Activated T-helper 1 cell treated with anti-CD3 and anti-CD28 coated beads, Interleukin-12 subunit alpha, Interleukin-12 subunit beta, Interleukin-2, Interleukin-4 antibody, amounts not matched to agents 30 ng/mL and 10 ng/mL and 1 ng/mL, durations not matched to agents 14 hours and 24 hours and 36 hours (primary cell): ENCODE measurements at places on chromosomes 5 and 9.

DNA sequence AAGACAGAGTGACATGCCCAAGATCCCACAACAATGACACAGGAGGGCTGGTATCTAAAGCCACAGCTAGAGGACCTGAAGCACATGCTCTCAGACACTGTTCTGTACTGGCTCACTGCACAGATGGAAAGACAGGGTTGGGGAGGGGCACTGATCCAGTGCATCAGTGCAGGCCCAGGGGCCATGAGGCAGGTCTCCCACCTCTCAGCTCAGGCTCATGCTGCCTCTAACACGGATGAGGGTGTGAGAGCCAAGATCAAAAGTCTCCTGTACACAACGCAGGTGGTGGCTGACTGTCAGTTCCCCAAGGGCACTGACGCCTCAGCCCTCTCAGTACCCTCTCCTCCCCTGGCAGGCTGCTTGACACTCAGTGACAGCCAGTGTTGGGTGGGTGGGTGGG lies 10.9 kb downstream of the RAPGEF1 start:
- H3K27ac ChIP-seq, result peak overlapping the region; percentile 99
- no peak for DNase-seq
- peaks cover 87% of the 10 kb centered on the region for H3K4me1 ChIP-seq

DNA sequence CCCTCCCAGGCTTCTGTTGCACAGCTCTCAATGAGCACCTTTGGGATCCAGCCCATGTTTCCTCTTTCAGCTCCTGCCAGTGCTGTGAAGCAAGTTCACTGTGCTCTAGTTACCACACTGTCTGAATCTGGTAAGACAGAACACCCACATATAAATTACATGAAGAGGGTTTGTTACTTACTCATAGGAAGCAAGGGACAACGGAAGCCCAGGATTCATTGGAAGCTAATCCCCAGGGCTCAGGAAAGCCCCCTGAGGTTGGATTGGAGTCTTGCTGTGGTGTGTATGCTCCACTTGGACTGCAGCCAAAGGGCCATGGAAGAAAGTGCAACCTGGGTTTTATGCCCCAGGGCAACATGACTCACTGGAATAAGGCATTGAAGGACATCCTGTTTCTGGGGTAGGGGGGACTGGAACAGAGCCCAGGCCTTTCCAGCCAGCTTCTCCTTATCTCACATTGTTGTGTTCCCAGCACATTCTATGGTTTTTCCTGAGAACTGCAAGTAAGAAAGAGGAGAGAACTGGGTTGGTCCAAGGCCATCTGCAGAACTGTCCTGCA lies 15.6 kb upstream of the CLK4 start:
- H3K4me1 ChIP-seq, result no peaks in the 10 kb centered on the region
- H3K27me3 ChIP-seq, result no peaks in the 10 kb centered on the region
- H3K36me3 ChIP-seq, result no peaks in the 10 kb centered on the region
- H3K27ac ChIP-seq, result no peak overlapping the region
- DNase-seq, result no peak

DNA sequence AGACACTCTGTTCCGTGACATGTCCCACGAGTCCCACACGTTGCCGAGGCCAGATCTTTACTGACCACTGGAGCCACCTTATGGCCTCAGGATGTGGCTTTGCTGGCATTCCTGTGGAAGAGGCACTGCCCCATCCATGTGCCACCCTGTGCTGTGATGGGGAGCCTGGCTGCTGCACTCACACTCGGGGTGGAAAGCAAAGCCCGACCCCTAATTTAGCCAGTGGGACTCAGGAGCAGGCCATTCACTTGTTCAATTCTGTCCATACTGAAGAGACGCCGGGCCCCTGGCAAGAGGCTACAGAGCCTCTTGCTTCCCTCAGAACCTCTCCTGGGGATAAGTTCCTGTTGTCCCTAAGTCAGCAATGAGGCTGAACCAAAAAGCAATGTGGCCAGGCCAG lies 18.6 kb upstream of the CEP72 start:
- no peak overlapping the region for H3K4me3 ChIP-seq
- no peak for DNase-seq
- H3K27ac ChIP-seq, result no peak overlapping the region

DNA sequence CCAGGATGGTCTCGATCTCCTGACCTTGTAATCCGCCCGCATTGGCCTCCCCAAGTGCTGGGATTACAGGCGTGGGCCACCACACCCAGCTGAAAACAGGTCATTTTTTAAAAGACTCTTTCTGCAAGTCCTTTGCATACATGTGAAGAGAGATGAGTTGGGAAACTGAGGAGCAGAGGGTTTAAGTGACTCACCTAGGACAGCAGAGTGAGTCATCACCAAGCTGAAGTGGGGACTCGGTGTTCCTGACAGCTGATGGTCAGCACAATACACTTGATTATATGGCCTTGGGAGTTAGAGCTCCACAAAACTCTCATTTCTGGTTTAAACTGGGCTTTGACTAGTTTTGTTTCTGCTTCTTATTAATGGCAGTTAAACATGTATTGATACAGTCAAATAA lies 38.1 kb upstream of the SSBP2 start:
- H3K4me3 ChIP-seq, result no peak overlapping the region
- DNase-seq, result no peak
- no peak overlapping the region for H3K27ac ChIP-seq
- no peaks in the 10 kb centered on the region for H3K4me1 ChIP-seq

DNA sequence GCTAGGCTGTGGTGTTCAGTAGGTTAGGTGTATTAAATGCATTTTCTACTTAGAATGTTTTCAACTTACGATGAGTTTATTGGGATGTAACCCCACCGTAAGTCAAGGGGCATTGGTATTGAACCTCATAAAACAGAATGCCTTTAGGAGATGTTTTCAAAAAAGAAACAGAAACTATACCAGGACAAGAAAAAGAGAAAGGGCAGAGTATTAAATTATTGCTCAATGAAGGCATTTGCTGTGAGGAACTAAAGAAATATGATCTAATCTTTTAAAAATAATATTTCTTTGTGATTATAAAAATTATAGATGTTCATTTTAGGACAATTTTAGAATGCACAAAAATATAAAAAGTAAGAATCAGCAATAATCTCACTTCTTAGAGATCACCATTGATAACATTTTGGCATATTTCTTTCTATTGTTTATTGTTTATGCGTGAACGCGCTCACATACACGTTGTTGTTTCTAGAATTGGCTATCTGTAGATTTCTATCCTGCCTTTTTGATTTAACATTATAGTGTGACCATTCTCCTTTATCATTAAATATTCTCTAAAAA lies 8.0 kb downstream of the GALNT12 start:
- no peak overlapping the region for H3K27ac ChIP-seq
- peaks cover 9% of the 10 kb centered on the region for H3K27me3 ChIP-seq

- no peaks in the 10 kb centered on the region for H3K27me3 ChIP-seq
- no peak overlapping the region for H3K4me3 ChIP-seq
- no peak for DNase-seq
- no peak overlapping the region for H3K27ac ChIP-seq
Measured at GRCh38 chr9:71518045-71518827, 250.1 kb downstream of the CEMIP2 start.

DNA sequence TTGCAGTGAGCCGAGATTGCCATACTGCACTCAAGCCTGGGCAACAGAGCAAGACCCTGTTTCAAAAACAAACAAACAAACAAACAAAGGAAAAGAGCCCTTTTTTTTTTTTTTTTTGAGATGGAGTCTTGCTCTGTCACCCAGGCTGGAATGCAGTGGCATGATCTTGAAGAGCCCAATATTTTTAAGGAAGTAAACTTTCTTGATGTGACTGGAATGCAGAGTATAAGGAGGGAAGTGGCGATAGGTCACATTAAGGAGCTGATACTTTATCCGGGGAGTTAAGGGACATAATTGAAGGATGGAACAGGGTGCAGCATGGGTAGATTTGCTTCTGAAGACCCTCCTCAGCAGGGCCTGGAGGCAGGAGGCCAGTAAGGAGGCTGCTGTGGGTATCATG lies 13.0 kb downstream of the NAIF1 start:
- no peak for DNase-seq
- H3K4me3 ChIP-seq, result no peak overlapping the region
- H3K27me3 ChIP-seq, result peaks cover 5% of the 10 kb centered on the region
- H3K36me3 ChIP-seq, result no peaks in the 10 kb centered on the region
- no peaks in the 10 kb centered on the region for H3K4me1 ChIP-seq

GRCh38 chr5:35281613-35282012 lies 51.3 kb upstream of the PRLR start:
- DNase-seq, result no peak
- H3K27ac ChIP-seq, result no peak overlapping the region
- no peaks in the 10 kb centered on the region for H3K27me3 ChIP-seq
- no peaks in the 10 kb centered on the region for H3K4me1 ChIP-seq
- H3K36me3 ChIP-seq, result no peaks in the 10 kb centered on the region

DNA sequence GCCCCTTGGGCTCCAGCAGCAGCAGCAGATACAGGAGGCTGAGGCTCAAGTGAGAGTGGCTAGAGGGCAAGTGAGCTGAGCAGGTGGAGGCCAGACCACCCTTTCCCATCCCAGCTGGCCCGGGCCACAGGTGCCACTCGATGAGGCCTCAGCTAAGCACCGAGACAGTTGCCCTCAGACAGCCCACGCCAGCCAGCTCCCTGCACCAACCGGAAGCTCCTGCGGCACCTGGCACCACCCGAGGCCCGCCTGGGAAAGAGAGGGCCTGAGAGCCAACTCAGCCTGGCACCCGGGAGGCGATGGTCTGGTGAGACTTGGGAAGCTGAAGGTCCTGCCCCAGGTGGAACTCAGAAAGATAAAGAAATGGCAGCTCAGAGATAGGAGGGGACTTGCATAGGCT lies 28.3 kb upstream of the TTLL11 start:
- no peak overlapping the region for H3K27ac ChIP-seq
- H3K27me3 ChIP-seq, result peaks cover 19% of the 10 kb centered on the region
- no peak overlapping the region for H3K4me3 ChIP-seq
- H3K36me3 ChIP-seq, result no peaks in the 10 kb centered on the region

DNA sequence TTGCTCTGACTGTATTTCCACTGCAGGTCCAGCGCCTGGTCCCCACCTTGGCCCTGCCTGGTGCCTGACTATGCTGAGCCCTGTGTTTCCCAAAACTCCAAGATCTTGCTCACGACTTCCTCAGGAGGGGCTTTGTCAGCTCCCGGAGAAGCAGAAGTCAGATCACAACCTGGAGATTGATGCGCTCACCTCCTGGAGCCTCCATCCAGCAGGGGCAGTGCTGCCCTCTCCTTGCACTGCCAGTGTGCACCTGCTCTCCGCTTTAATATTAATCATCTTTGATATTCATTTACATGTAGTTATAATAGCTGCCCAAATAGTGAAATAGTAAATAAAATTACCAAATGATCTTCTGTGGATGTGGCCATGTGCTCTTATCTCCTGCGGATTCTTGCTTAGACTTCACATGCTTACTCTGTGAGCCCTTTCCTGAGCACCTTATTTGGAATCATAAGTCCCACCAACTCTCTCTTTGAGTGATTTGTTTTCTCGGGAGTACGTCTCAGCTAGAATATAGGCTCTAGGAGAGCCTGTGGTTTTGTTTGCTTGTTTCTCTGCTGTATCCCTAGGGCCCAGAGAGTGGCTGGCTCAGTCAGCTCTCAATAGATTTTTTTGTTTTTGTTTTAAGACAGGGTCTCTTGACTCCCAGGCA lies 17.4 kb downstream of the MAML1 start:
- H3K27me3 ChIP-seq, result no peaks in the 10 kb centered on the region
- DNase-seq, result no peak

GRCh38 chr9:81787747-81788632 lies 98.6 kb upstream of the TLE1 start:
- no peak overlapping the region for H3K4me3 ChIP-seq
- H3K4me1 ChIP-seq, result no peaks in the 10 kb centered on the region
- H3K27me3 ChIP-seq, result no peaks in the 10 kb centered on the region
- no peak overlapping the region for H3K27ac ChIP-seq
- no peak for DNase-seq
